Eye (tissue), 1 donor: ENCODE measurements at places on chromosomes 16 and 17.
A peak's percentile ranks its signal among the peaks of the same experiment; 100 is the strongest.

- no peak for DNase-seq
Observed at GRCh38 chr17:53588317-53588716, 234.4 kb upstream of the KIF2B start.

GRCh38 chr16:30697264-30698138, 1.5 kb upstream of the SRCAP start:
- no peak for DNase-seq

GRCh38 chr17:15972497-15972951, 27.0 kb downstream of the ZSWIM7 start:
- DNase-seq, result no peak

- DNase-seq, result peak; percentile 87
Observed at GRCh38 chr17:78365561-78366108, 5.8 kb upstream of the SOCS3 start.

DNA sequence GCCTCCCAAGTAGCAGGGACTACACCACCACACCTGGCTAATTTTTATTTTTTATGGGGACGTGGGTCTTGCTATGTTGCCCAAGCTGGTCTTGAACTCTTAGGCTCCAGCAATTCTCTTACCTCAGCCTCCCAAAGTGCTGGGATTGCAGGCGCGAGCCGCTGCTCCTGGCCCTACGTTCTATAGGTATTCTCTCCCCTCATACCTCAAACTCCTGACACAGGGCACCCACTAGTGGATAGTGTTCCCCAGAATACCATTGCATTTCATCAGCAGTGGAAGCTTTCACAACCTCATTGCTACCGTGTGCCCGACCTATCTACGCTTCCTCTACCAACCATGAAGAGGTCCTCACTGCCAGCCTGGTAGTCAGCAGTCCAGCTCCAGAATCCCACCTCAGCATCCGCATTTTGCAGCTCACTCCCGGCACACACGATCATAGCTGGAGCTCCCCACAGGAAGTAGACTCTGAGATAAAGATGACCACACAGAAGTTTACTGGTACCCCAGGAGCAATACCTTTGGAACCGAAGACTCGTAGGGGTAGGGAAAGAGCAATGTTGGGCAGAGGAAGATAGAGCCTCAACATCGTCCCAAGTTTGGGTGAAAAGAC, 9.3 kb downstream of the CTRB2 start:
- no peak for DNase-seq

GRCh38 chr16:68227183-68227793, 8.6 kb downstream of the ESRP2 start:
- DNase-seq, result no peak

DNA sequence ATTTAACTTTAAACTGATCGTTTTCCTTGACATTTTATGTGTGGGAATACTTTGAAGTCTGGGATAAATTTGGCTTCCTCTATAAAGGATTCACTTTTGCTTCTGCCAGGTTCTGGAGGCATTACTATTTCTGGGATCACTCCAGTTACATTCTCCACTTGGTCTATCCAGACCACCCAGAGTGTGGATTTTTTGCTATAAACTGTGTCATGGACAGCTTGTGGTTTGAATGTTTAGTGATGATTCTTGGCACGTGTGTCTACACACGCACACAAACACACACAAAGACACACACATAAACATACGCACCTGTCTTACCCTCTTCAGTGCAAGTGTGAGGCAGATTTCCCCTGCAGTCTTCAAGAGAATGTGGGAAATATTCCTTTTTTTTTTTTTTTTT, 27.4 kb upstream of the MSI2 start:
- no peak for DNase-seq

DNA sequence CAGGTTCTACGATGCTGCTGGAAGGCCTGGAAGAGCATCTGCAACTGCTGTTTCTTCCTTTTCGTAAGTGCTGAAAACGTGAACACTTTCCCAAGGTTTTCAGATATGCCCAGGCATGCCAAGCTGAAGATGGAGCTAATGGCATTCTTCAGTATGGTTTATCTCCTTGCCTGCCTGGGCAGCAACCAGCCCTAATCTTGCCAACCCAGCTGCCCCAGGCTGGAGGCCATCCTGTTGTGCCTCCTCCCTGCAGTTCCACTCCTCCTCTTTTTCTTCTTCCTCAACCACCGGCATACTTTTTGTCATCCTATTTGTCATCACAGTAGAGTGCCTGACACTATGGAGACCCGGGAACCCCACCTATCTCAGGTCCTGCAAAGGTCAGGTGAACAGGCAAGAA, 1849.3 kb downstream of the TP53TG3F start:
- DNase-seq, result no peak

DNA sequence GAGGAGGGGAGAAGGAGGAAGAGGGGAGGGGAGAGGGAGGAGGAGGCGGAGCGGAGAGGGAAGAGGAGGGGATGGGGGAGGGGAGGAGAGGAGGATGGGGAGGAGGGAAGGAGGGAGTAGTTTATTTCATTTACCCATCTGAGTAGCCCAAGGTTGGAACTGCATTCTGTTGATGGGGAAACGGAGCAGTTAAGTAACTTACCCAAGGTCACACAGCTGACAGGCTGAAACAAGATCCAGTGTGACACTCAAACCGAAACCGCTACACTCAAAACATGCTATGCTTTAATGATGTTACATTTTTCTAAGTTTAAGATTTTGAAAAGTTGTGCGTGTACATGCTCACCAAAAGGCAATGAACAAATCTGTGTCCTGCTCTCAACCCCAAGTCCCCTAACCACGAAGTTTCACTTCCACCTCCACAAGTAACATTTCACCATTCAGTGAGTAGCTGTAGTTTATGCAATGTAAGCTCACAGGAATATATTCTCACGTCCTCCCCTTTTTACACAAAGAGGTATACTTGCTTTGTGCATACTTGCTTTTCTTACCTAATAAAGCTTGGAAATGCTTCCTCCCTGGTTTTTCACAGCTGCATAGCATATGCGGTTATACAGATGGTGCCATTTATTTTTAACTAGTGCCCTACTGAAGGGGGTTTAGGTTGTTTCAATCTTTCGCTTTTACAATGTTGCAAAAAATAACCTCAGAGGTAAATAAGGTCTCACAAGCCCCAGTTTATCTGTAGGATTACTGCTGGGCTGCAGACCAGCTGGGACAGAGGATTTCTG, 275.3 kb downstream of the PARN start:
- no peak for DNase-seq

DNA sequence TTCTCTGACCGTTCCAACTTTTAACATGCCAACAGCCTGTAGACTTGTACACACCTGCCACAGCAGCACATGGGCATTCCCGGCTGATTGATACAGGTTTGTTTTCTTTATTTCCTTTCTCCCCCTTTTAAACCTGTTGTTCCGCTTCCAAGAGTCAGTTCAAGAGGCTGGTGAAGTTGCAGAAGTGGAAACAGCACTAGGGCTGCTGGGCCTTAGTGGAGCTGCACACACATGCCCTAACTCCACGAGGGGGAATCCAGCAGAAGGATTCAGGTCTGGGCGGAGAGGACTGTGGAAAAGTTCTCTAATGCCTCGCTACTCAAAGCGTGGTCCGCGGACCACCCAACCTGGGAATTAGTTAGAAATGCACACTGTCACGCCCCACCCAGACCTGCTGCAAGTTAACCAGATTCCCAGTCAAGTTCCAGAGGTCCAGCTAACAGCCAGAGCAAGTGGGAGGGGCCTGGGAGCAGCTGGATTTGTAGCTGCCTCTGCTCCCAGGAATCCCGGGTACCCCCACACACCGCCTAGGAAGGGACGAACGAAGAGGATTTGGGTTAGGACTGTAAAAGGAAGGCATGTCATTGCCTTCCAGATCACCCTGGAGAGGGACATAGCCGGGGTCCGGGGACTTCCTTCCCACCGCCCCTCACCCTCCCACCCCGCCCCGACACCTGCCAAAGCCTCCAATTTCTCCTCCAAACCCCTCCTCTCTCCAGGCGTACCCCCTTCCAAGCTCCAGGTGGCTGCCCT, 542 bp downstream of the SLC39A11 start:
- DNase-seq, result peak; percentile 33

- no peak for DNase-seq
Observed at GRCh38 chr17:71769850-71770249, 351.0 kb upstream of the SOX9 start.

GRCh38 chr16:84169765-84170310, 17.0 kb downstream of the TAF1C start:
- DNase-seq, result no peak

- no peak for DNase-seq
Observed at GRCh38 chr17:68196394-68197090, 51.3 kb upstream of the AMZ2 start.

- DNase-seq, result no peak
Observed at GRCh38 chr16:907361-907760, 63.4 kb downstream of the LMF1 start.

DNA sequence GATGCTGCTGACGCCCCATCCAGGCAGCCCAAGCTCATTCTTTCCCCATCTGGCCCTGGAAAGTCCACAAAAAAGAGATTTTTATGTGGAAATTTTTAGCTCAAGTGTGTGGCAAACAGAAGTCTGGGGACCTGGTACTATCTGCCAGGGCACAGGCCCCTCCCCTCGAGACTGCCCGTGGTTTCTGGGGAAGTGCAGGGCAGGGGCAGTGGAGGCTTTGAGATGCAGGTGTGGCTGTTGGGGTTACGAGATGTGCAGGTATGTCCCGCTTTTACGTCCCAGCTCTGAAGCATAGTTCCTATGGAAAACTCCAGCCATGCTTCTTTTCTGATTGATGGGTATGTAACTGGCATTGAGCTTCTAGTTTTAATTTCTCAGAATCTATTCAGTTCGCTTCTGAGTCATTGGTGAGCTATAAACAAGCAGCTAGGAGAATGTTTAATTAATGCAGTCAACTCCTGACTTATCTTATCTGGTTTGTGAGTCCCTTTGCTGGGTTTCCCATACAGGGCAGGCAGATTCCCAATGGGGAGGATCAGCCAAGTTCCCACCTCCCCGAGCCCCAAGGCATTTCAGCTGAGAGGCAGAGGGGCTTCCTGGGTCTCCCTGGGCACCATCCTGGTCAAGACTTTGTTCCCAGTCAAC, 16.2 kb downstream of the TBX4 start:
- DNase-seq, result no peak

DNA sequence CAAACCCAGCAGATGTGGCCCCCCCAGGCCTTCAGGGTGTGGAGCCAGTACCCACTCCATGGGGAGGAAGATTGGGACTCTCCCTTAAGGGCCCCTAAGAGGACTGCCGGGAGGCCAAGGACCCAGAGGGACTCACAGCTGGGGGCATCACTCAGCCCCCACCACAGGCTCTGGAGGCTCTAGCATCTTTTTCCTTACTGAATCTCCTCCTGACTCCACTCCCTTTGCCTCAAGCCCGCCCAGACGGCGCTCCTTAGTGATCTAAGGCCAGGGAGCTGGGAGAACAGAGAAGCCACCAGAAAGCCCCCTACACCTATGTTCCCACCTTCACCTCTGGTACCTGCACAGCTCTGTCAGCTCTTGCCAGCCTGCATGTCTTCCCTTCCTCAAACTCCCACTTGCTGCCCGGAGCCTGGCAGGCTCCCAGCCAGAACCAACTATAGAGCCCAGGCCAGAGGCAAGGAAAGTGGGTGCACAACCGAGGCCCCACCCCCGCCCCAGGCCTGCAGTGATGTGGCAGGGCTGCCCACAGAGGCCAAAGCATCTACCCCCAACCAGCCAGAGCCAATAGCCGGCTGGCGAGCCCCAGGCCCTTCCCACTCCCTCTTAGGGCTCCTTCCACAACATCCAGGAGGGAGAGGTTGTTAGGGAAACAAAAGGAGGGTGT, 22.3 kb upstream of the MPO start:
- DNase-seq, result no peak

- DNase-seq, result no peak
Observed at GRCh38 chr17:29505836-29506235, 61.0 kb downstream of the ABHD15 start.

DNA sequence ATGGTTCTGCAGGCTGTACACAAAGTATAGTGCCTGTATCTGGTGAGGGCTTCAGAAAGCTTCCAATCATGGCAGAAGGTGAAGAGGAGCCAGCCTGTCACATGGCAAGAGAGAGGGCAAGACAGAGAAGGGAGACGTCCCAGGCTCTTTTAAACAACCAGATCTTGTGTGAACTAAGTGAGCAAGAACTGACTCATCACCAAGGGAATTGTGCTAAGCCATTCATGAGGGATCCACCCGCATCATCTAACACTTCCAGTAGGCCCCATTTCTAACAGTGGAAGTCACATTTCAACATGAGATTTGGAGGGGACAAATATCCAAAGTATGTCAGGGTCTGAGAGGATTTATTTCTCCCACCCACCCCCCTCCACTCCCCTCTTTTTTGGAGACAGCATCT, 56.2 kb upstream of the ELAC2 start:
- DNase-seq, result no peak

DNA sequence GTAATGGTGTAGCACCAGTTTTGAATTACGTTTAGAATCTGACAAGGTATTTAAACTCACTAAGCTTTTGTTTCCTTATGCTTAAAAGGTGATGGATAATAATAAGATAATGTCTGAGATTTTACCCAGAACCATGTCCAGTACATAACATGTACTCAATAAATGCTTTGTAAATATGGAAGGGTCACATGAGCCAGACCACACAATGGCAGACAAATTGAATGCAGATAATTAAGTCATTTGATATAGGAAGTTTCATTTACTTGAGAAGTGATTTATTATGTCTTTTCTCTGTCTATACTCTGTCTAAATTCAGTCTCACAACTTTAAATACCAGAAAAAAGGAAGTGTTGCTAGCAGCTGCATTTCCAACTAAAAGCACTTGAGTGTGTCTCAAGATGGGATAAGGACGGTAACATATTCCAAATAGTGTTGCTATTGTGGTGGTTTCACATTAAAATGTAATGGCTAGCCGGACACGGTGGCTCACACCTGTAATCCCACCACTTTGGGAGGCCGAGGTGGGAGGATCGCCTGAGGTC, 52.5 kb upstream of the DHX40 start:
- no peak for DNase-seq

DNA sequence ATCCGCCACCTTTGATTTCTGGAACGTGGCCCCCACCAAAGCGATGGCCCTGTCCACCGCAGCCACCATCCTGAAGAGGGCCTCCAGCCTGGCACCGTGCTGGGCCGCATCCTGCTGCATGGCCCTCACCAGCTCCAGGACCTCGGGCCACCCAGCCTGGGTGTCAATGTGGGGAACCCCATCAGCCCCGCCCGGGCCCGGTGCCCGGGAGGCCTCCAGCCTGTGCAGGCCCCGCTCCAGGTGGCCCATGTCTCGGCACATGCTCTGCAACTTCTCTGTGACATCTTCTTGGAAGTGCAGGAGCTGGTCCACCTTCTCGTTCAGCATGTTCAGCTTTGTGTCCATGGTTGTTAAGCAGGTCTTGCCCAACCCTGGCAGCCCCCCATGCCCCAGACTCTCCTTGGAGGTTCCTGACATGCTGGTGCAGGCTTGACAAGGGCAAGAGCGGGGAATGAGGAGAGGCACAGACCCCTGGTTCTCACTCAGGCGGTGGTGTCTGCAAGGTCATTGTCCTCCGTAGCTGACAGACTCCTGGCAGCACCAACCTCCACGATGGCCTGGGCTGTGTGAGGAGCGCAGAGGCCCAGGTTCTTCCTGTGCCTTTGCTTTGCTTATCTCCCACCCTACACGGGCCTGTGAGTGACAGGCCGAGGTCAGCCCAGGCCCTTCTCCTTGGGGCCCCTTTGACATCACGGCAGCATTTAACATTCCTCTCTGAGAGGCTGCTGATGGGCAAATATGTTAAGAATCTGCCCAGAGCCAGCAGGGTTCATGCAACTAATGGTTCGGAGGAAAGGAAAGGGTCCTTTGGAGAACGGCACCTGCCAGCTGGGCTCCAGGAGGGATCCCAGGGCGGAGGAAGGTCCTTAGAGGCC, at the start of gene MYLK3:
Gene MYLK3 (minus strand): TSS at position 568 of the 875 bp plus-strand sequence. CDS start 151 bp downstream, at position 417.
- DNase-seq, result peak; percentile 62
